ENCODE measurements at places on chromosomes 2 and 18. TPM values are rescaled to one million over a fixed set of nuclear protein-coding genes. Genes with fewer than 3 reads are reported as not detected.

ATP6V1B1 gene
- total RNA-seq, result not detected

- H3K4me3 ChIP-seq, result no peak overlapping the region
- H3K4me1 ChIP-seq, result no peaks in the 10 kb centered on the region
- H3K36me3 ChIP-seq, result no peaks in the 10 kb centered on the region
These were observed 109.1 kb upstream of the NCK2 start for GRCh38 chr2:105635564-105635963.

DNA sequence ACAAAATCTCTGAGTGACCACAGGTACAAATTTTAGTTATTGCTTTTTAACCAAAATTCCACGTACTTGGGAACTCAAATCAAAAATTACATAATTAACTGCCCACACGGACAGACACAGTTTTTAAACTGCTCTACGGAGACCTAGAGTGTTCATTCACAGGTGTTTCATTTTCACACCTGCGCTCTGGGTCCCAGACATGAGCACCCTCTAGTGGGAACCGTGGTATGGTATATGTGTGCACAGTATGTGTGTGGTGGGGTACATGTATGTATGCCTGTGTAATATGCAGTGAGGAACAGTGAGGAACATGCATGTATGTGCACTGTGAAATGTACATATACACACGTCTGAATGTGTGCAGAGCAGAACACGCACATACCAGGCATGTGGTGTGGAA lies 65.0 kb downstream of the PPP4R1 start:
- no peak for DNase-seq
- no peak overlapping the region for H3K27ac ChIP-seq
- H3K4me1 ChIP-seq, result no peaks in the 10 kb centered on the region

DNA sequence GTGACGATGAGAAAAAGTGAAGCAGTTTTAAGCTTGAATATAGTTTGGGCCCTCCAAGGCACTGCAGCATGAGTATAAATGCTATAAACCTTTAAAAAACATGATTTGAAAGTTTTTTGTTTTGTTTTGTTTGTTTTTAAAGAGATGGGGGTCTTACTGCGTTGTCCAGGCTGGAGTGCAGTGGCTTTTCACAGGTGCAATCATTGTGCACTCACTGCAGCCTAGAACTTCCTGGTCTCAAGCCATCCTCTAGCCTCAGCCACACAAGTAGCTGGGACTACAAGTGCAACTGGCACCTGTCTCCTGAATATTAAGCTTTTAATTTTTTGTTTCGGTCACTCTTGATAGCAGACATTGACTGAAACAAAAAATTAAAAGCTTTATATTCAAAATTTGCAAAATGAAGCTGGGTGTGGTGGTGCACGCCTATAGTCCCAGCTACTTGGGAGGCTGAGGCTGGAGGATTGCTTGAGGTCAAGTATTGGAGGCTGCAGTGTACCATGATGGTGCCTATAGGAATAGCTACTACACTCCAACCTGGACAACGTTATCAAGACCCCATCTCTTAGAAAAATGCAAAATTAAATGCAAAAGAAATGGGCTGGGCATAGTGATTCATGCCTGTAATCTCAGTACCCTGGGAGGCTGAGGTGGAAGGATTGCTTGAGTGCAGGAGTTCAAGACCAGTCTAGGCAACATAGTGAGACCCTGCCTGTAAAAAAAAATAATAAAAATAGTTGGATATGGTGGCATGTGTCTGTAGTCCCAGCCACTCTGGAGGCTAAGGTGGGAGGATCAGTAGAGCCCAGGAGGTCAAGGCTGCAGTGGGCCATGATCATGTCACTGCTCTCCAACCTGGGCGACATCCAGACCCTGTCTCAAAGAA lies 15.0 kb downstream of the FZD5 start:
- no peaks in the 10 kb centered on the region for H3K4me1 ChIP-seq
- H3K36me3 ChIP-seq, result peaks cover 6% of the 10 kb centered on the region
- H3K27ac ChIP-seq, result no peak overlapping the region

DNA sequence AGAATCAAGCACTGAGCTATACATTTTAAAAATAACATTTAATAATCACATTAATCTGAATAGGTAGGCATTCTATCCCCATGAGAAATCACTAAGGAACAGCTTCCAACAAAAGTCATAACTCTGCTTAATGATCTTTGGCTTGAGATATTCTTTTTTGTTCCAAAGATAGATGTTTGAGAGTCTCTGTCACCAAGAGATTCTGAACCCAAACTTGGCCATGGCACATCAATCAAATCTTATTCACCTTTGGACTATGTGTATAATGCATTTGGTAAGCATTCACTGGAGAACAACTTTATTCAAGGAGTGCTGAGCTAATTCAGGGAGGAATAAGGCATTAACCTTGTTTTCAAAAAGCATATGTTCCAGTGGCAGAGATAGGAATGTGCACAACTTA lies 743.3 kb downstream of the SLC4A3 start:
- no peaks in the 10 kb centered on the region for H3K36me3 ChIP-seq
- H3K27ac ChIP-seq, result no peak overlapping the region
- no peaks in the 10 kb centered on the region for H3K27me3 ChIP-seq
- no peak overlapping the region for H3K4me3 ChIP-seq

PLEKHB2 gene
- total RNA-seq, result 45.5 TPM

KCNG2 gene
- total RNA-seq, result not detected

NT5DC4 gene
- total RNA-seq, result not detected

RUFY4 gene
- 0.30 TPM for total RNA-seq

FAM161A gene
- total RNA-seq, result 5.4 TPM
